GM20000 (cell line): ENCODE measurements at places on chromosomes 13 and 19.
A peak's percentile ranks its signal among the peaks of the same experiment; 100 is the strongest.

DNA sequence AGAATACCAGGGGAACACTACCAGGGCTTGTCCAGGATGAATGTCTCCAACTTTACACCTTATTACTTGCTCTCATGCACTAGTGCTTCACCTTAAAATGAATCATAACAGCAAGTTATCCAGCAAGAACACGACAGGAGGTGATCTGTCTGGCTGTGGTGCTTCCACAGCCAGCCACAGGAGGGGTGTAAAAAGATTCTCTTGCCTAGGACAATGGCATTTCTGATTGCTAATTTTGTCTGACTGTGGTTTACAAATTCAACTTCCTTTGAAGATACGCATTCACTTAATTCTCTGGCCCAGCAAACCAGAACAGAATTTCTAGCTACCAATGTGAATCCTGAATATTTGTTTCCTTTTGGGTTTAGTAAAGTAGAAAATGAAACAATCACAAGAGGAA, 23.1 kb upstream of the COG3 start:
- peak; percentile 30 for DNase-seq

GRCh38 chr19:8655340-8655709, 24.9 kb downstream of the NFILZ start:
- no peak for DNase-seq

DNA sequence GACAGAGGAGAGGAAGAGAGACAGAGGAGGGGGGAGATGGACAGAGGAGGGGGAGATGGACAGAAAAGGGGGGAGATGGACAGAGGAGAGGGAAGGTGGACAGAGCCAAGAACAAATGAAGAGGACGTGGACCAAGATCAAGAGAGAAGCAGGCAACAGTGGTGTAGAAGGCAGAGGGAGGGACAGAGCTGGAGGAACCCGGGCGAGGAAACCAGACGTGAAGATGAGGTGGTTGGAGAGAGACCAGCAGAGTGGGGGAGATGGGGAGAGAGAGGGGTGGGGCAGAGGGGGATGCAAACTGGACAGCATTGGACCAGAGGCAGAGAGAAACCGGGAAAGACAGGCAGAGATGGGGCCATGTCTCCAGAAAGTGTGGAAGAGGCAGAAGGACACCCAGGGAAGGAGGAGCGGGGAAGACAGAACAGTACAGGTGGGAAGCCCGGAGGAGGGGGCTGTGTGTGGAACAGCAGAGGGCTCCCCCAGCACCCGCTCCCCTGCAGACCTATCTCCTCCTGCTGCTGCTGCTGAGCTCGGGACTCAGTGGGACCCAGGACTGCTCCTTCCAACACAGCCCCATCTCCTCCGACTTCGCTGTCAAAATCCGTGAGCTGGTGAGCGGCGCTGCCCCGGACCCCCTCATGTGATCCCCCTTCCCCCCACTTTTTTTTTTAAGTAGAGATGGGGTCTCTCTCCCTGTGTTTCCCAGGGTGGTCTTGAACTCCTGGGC, 1.3 kb downstream of the FLT3LG start:
- DNase-seq = no peak

- DNase-seq = no peak
These were observed 4.2 kb downstream of the SHC2 start for GRCh38 chr19:456547-457110.

DNA sequence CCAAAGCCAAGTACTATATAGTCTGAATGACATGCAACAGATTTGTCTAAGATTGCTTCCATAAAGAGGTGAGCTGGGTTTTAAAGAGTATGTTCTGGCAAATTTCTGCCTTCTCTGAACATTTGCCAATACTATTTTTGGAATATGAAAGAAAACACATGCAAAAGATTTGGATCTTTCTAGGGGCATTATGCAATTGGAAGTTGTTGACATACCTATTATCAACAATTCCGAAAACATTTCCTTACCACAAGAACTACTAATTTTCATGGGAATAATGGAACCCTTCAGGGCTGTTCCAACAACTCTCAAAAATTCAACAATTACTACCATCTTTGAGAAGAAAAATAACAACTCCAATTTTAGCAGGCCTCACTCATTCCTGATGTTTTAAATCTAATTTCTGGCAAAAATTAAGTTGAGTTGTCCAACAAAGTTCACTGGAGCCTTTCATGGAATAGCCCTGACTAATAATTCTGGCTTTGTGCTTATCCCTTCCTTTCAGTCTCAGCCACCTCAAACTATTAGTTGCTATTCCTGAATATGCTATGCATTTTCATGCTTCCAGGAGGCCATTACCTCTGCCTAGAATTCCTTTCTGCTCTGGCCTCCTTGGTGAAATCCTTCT, 250.0 kb downstream of the RGCC start:
- DNase-seq = no peak

- DNase-seq = no peak
These were observed 2.6 kb downstream of the AP1M1 start for GRCh38 chr19:16200038-16201010.

DNA sequence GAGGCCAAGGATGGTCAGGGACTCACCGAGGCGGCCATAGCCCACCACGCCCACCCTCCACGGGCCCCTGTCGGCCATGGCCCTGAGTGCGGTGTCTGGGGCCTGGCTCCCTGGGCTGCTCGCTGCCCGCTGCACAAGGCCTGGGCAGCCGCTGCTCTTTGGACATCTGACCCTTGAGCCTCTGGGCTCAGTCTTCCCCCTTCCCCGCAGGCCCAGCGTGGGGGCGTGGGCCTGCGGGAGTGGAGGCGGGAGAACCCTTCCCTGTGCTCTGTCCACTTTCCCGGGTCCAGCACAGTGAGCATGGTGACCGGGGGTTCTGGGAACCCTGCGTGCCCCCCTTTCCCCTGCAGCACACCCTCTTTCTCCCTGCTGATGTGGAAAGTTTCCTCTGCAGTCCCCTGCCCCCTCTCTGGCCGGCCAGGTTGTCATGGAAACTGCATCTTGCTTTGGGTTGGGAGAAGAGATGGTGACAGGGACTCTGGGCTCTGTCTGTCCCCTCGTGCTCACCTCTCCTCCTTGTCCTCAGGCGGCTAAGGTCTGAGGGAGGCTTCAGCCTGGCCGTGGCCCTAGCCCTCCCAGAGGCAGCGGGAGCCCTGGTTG, at the start of gene ASPDH:
Gene ASPDH, minus strand, starts transcription at position 168 of the 600 bp plus-strand sequence. Its CDS starts 90 bp downstream, at position 78.
- peak; percentile 31 for DNase-seq

DNA sequence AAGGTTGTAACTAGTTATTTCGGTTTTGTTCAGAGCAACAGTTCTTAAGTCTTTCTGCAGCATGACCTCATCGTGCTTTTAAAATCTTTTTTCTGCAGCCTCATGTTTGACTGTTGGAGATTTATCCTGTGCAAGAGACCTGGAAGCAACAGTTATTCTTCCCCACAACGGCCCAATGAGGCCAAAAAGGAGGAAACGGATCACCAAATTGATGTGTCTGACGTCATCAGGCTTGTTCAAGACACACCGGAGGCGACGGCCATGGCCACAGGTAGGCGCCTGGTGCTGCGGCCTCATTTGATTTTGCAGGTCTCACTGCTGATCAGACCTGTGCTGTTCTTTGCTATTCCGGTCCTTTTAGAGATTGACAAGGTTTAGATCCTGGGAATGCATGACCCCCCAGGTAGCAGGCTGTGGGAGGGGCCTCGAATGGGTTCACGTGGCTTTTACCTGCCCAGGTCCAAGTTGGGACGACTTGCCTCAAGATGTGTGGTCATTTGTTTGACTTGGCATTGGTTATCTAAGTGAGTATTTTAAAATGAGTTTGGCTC, 66.8 kb upstream of the MCF2L start:
- no peak for DNase-seq

DNA sequence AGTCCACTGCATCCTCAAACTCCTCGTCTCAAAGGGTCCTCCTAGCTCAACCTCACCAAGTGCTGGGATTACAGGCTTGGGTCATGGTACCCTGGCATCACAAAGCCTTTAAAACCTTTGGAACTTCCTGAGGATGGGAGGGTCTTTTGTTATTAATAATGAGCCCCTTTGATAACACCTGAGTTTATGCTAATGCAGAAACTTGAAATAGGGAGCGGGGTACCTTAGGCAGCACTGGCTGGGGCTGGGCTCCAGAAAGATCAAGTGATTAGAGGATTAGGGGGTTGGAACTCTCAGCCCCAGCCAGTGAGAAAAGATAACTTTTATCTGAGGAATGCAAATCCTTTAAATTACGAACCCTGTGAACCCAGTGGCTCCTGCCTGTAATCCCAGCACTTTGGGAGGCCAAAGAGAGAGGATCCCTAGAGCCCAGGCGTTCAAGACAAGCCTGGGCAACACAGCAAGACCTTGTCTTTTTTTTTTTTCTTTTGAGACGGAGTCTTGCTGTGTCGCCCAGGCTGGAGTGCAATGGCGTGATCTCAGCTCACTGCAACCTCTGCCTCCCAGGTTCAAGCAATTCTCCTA, 9.3 kb upstream of the PSPC1 start:
- DNase-seq = no peak

DNA sequence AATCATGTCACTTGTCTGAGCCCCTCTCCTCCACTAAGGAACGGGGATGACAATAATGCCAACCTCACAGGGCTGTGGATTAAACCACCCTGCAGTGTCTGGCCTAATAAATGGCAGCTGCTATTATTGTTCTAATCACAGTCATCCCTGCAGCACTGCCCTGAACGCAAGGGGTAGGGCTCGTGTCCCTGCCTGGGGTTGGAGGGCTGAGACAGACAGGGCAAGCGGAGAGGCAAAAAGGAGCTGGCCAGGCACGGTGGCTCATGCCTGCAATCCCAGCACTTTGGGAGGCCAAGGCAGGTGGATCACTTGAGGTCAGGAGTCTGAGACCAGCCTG, 10.2 kb upstream of the KPTN start:
- no peak for DNase-seq

GRCh38 chr13:32941368-32941767, 74.9 kb upstream of the KL start:
- no peak for DNase-seq

GRCh38 chr13:58087566-58087965, 456.0 kb downstream of the PCDH17 start:
- DNase-seq = no peak

DNA sequence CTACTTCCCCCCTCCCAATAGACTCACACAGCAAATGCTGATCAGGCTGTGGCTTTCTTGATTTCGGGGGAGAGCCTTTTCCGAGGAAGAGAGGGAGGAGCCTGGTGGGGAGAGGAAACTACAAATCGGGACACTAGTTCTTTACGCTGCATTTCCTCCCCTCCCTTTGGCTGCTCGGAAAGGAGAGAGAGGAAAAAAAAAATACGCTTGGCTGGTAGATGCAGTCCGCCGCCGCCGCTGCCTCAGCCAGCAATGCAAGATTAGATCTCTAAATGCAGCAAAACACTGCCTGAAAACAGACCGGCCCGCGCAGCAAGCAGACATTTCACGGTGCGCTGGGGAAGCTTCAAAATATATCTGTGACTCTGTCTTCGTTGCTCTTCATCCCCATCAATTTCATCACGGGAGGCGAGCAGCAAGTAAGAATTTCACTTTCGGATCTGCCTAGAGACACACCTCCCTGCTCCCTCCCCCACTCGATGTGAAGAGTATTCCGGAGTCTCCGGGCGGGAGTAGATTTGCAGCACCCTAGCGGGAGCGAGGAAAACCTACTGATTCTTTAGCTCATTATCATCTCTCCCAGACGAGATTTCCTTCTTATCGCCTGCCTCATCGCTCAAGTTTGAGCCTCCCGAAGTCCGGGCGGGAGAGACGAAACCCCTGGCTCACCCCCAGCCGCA, at the start of gene PCDH17:
Gene PCDH17, plus strand, starts transcription at position 149 of the 680 bp plus-strand sequence. CDS start 803 bp downstream, outside the sequence.
- DNase-seq = peak; percentile 29

- DNase-seq = no peak
These were observed 96.2 kb upstream of the RFC3 start for GRCh38 chr13:33721724-33722123.

- no peak for DNase-seq
These were observed 1782.4 kb upstream of the PCDH20 start for GRCh38 chr13:63198071-63198470.
